ENCODE measurements at places on chromosomes 13 and 19. TPM values are rescaled to one million over a fixed set of nuclear protein-coding genes. Genes with fewer than 3 reads are reported as not detected.
A peak's percentile ranks its signal among the peaks of the same experiment; 100 is the strongest.

- no peak for DNase-seq
Observed at GRCh38 chr13:75985132-75985531, 349.0 kb downstream of the LMO7 start.

GRCh38 chr19:48872884-48873475 is 759 bp downstream of the PPP1R15A start:
- peak; percentile 91 for DNase-seq

DNA sequence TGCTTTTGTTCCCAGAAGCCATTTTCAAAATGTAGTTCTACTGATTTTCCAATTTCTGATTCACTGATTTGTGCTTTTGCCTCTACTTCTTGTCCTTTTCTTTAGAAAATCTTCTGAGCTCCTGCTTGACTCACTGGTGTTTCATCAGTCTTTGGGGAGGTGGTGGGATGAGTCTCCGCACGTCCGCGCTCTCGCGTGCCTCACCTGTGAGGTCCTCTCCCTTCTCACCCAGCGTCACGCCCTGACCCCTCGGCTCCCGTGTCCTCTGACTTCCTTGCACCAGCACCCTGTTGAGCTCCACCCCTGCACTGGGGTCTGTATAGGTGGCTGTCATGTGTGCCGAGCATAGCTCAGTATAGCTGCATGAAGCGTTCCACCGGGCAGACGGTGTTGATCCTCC is 52.7 kb upstream of the MCF2L start:
- no peak for DNase-seq

DNA sequence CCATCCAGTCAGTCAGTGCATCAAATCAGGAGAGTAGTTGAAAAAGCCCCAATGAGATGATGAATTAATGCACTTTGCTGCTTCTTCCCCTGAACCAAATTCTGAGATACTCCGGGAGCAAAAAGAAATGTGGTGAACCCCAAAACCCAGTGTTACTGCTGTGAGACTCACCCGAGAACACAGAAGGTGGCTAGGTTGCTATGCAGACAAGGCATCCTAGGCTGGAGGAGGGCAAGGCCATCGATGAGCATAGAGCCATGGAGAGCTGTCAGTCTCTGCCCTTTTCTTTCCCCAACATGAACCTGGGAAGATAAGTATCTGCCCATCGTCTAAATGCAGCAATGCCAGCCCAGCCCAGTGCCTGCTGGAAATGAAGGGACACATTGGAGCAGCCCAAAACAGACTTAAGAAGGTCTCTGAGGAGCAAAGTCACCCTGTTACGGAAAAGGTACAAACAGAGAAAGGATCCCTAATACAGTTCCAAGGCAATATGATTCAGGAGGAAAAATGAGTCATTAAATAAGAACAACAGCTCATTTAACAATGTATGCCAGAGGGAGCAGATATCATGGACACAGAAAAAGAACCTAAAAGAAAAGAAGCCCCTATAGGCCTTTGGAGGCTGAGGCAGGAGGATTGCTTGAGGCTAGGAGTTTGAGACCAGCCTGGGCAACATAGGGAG is 272.0 kb downstream of the FOXO1 start:
- no peak for DNase-seq

- DNase-seq: no peak
Observed at GRCh38 chr19:44499559-44499958, 763 bp downstream of the ZNF180 start.

Gene ZNF414
- total RNA-seq: 24.4 TPM

Gene FCER2
- total RNA-seq: not detected
